ENCODE measurements at places on chromosomes 1 and 21.

- DNase-seq = no peak
These were observed 1.1 kb upstream of the SLAMF8 start for GRCh38 chr1:159825564-159825963.

DNA sequence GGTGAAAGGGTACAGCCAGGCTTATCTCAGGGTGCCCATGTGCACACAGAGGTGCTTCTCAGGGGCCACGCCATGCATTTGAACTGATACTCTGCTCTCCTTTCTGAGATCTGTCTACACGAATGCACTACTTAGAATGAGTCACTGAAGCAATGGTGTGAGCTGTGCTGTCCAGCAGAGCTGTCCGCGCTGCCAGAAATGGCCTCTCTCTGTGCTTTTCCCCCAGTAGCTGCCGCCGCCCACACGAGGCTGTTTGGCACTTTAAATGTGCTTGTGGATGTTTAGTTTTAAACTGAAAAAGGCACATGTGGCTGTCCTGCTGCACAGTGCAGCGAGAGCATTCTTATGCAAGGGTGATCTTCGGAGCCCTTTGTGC, 87.1 kb upstream of the COL6A1 start:
- DNase-seq = no peak

DNA sequence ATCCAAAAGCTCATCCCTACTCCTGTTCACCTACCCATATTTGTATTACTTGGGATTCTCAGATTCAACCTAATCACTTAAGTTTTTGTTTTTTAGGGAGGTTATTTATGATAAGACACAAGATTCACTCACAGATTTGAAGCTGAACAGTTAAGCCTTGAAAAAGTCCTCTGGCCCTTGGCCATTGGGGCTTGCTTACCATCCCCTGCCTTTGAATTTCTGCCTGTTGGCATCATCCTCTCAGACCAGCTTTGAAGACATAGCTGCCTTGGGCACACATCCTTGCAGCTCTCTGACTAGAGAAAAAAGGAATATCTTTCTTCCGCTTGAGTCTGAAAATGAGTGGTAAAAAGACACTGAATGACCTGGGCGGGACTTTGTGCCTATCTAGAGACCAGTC, 41.8 kb upstream of the RALGPS2 start:
- DNase-seq = no peak

DNA sequence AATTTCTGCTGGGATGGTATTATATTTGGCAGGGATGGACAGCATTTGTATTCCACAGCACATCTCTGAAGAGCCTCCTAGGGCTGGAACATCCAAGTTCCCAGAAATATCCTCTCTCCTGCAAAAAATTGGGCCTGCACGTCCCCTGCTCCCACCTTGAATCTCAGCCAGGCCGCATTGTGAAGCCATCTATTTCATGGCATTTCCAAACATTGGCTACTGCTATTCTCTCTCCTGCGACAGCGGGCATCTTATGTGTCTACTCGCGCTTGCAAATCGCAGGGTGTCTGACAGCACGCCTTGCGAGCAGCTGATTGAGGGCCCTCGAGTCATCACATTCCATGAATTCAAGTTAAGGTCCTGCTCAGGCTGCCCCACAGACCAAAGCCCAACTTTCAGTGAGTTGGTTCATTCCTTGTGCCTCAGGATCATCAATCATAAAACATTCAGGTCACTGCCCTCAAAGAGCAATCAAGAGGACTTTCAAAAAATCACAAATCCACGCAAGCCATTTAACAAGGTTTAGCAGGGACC, 15.8 kb downstream of the RGS8 start:
- DNase-seq = no peak

GRCh38 chr1:61961009-61961408, 218.7 kb downstream of the PATJ start:
- no peak for DNase-seq

DNA sequence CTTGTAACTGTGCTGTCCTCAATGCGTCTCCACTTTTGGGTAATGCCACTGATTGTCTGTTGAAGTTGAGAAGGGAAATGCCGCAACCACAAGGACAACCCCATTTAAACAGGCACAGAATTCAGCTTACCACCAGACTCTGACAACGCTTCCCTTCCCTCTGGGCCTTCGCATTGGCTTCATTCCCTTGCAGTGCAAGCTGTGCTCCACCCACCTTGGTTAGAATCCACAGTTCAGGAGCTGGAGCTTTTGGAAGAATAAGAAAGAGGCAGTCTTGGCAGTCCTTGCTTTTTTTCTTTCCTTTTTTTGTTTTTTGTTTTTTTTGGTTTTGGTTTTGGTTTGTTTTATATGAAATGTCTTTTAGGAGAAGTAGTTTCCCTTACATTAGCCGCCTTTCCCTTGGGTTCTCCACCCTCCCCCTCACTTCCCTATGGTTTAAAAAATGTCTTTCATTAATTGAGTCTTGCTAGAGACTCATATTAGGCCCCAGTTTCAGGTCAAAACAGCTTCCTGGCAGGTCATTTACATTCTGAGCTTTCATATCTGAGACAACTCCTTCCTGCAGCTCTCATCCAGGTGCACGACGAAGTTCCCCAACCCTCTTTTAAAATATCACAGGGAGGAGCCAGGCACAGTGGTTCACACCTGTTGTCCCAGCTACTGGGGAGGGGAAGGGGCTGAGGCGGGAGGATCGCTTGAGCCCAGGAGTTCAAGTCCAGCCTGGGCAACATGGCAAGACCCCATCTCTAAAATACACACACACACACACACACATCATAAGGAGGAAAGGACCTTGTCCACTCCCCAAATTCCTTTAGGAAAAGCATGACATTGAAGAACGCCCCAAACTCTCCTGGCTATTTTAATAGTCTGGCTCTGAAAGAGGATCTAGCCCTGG, 20.7 kb upstream of the LAX1 start:
- DNase-seq = no peak

DNA sequence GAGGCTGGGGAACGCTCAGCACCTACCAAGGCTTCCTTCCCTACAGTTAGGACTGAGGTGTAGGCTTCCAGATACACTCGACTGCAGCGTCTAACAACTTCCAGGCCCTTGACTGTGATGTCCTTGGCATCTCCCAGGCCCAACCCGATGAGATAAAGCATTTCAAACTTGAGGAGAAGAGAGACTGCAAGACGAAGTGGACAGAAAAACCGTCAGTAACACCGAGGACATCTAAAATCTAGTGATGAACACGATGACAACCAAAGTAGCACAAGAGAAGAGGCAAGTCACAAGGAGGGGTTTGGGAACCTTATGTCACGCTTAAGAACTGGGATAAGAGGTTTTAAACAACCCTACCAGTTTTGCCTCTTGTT, 314 bp downstream of the DPH5 start:
- DNase-seq = no peak

- no peak for DNase-seq
These were observed 22.5 kb upstream of the SRP9 start for GRCh38 chr1:225754940-225755641.

DNA sequence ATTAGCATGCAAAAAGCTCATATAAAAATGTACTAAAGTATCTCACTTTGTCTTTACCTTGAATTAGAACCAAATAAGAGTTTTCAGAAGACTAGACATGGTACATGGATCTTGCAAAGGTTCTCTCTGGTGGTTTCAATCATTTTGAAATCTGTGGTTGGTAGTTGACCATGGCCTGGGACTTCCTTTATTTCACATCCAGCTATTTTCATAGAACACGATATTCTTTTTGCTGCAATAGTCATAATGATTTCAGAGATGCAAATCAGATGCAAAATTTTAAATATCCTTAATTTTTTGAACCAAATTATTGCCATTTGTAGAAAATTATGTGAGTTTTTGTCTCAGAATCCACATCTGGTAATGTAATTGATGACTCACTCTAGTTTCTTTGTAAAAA, 375.1 kb upstream of the ZP4 start:
- DNase-seq = no peak

DNA sequence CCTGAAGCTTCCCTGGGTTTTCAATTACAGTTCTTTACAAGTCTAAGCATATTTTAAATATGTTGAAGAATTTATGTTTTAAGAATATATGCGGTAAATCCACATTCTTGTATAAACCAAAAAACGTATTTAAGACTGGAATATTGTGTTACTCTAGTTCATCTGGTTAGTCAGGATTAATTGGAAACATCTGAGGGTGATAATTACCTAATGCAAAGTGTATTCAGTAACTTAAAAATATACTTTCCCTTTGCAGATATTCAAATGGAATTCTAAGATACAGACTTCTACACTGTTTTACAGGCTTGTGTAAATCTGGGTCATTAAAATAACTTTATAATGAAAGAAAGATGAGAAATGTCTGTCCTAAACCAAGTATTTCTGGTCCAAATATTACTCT, 302.0 kb downstream of the VAV3 start:
- no peak for DNase-seq

DNA sequence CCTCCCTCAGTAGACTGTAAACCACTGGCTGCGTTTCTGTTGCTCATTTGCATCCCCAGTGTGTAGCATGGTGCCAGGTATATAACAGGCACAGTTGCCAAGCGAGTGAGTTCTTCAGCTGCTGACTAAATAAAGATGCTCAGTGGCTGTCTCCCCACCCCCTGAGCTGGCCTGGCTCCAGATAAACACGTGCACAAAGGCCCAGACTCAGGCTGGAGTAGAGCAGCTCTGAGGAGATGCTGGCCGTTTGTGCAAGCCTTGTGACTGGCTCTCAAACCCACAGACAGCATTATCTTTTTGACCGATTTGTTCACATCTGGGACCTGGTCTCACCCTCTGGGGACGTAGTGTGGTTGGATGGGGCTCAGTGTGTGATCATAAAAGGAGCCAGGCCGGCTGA, 7.1 kb downstream of the CHRNB2 start:
- no peak for DNase-seq

GRCh38 chr1:31860581-31860980, 44.8 kb upstream of the SPOCD1 start:
- DNase-seq = no peak

GRCh38 chr1:37795340-37796125, 1.9 kb downstream of the MANEAL start:
- peak; percentile 61 for DNase-seq

DNA sequence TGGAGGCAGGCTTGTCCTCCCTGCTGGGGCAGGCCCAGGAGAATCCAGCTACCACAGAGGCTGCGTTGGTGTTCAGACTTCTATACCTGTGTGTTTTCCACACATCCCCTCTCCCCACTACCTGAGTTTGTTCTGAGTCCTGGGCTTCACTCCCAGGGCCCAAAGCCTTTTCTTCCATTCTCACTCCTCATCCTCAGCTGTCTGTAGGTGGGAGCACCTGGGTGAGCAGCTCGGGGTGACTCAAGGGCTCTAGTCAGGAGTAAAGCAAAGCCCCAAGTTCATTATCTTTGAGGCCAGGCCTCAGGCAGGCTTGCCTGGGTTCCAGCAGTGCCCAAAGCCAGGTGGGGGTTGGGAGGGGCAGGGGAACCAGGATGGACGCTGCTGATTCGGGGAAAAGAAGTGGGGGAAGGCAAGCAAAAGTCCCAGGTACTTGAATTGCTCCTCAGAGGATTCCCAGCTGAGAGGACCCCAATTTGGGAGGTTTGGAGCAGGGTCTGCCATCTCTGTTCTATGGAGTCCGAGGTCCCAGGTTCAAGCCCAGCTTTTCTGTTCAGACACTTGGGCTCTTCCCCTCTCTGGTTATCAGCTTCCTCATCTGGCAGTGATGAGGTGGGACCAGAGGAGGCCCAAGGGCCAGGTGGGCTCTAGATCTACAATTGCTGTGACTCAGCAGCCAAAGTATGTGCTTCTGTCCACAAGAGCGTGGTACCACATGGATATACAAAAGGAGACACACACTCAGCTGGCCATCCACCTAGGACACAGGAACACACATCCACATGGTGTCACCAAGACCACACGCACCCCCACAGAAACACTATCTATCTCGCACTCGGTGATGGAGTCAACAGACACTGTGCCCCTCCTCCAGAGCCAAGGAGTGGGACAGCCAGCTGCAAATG, 5.8 kb upstream of the PTPN7 start:
- no peak for DNase-seq

DNA sequence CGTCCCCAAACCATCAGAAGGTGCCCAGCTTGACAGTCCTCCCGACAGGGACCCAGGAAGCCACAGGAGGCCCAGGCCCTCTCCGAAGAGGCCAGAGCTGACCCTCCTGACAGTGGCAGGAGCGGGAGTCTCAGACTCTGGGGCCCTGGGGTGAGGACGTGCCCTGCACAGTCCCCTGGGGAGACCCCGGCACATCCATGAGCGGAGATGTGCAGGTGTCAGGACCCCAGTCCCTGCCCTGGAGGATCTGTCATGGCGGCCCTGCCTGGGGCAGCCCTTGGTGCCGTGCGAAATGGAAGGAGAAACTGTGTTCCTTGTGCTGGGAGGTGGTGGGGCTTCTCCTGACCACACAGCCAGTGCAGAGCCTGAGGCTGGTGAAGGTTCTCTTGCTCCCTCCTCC, 55.8 kb downstream of the OBSCN start:
- no peak for DNase-seq

GRCh38 chr1:182676274-182676673, 8.1 kb downstream of the RGS8 start:
- no peak for DNase-seq

DNA sequence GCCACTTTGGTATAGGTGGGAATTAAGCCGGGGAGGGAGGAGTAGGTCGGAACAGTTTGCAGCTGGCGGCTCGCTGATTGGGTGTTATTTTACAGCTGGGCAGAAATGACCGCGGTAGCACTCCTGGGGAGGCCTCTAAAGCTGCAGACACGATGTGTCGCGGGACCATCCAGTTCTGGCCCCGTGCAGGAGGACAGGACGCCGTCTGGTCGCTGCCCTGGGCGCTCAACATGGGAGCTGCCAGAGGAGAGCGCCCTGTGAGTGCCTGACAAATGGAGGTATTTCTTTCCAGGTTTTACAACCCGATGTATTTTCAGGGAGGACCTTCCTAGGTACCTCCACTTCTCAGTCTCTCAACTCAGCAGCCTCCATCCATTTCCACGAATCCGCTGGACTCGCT, 46.2 kb downstream of the CDC7 start:
- DNase-seq = no peak

DNA sequence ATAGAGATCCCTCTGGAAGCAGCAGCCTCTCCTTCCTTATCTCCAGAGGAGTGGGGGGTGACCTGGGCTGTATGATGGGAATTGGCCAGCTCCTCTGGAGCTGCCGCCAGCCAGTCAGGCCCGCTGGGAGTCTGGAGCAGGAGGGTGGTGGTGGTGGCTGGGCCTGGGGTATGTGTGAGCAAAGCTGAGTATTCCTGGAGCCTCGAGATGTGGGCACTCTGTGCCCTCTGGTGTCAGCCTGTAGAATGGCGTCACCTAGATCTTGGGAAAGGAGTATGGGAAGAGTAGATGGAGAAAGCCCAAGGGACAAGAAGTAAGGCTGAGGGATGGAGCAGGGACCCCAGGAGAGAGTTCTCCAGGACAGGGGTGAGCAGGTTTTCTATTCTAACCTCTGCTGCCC, 16.0 kb downstream of the VANGL2 start:
- no peak for DNase-seq

- no peak for DNase-seq
These were observed 528.1 kb downstream of the KIF26B start for GRCh38 chr1:245682638-245683628.

DNA sequence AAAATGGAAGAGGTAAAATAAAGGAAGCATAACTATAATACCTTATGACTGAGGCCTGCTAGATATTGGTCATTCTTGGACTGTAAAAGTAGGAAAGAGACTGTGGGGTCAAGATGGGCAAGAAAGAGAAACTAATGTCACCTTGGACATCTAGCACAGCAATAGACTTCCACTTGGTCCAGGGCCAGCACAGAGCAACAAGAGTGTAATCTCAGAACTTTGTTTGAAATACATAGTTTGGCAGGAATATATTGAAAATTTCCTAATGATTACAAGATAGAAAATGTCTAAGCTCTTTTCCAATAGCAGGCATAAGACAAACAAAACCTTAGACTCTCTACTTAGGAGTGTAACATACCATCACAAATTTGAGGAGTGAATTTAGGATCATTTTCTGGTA, 4.6 kb downstream of the LRRC8C start:
- DNase-seq = no peak
